ENCODE measurements at places on chromosomes 12 and 14.

DNA sequence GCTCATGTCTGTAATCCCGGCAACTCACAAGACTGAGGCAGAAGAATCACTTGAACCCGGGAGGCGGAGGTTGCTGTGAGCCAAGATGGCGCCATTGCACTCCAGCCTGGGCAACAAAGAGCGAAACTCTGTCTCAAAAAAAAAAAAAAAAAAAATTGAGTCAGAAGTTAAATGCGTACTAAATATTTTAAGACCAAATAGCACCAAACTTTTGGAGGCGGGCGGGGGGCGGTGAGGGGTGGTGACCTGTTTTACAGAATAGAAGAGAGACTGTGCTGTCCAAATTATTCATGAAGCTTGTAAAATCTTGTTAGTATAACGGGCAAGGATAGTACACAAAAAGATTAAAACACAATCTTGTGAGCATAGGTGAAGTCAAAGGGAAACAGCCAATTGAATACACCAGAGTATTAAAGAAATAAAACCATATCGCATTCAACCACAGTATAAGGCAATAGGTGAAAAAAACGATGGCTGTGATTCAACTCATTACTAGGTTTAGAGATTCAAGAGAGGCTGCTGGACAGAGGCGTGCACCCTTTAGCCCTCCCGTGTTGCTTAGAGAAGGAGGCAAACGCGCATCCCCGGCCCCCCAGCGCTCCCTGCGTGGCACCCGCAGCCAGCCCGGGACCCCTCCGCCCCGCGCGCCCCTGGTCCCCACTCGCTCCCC, 571 bp downstream of the ZNF891 start:
- no peak for DNase-seq

GRCh38 chr12:85363382-85364190, 83.6 kb downstream of the ALX1 start:
- no peak for DNase-seq

DNA sequence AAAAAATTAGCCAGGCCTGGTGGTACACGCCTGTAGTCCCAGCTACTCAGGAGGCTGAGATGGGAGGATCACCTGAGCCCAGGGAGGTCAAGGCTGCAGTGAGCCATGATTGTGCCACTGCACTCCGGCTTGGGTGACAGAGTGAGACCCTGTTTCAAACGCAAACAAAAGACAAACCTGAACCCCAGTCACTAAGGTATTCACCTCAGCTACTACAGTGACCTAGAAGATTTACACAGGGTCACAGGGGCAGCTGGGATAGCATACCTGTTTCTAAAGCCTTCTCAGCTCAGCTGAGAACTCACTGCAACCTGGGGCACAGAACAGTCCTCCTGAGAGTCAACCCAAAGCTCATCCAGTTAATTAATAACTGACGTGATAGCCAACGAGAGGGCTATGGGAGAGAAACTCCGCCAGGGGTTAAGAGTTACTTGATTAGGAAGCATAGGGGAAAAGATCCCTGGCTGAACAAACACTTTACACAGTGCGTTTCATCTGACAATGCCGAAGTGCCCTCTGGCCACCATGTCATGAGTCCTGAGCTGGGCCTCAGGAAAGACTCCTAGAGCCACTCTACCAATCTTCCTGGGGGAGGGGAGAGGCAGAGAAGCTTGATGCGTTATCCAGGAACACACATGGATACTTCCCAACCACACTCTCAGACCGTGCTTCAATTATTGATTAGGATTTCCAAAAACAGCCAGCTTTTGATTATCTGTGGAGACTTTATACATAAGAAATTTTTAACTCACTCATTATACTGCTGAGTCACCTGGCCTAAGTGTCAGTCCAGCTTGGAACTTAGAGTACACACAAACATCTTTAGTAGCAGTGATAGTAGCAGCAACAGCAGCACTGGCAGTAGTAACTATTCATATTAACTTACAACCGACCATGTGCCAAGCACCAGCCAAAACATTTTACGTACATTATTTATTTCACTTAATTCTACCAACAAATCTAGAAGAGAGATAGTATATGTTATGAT, 48.2 kb downstream of the FOXN3 start:
- DNase-seq, result no peak

GRCh38 chr12:42761086-42761485, 171.5 kb upstream of the PRICKLE1 start:
- no peak for DNase-seq

- DNase-seq, result no peak
Measured at GRCh38 chr14:96239711-96240141, 16.3 kb upstream of the BDKRB1 start.

DNA sequence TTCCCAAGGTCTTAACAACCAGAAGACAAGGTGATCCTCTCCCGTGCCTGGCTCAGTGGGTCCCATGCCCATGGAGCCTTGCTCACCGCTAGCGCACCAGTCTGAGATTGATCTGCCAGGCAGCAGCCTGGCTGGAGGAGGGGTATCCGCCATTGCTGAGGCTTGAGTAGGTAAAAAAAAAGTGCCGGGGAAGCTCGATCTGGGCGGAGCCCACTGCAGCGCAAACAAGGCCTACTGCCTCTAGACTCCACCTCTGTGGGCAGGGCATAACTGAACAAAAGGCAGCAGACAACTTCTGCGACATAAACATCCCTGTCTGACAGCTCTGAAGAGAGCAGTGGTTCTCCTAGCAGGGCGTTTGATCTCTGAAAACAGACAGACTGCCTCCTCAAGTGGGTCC, 104.0 kb downstream of the C14orf39 start:
- no peak for DNase-seq

DNA sequence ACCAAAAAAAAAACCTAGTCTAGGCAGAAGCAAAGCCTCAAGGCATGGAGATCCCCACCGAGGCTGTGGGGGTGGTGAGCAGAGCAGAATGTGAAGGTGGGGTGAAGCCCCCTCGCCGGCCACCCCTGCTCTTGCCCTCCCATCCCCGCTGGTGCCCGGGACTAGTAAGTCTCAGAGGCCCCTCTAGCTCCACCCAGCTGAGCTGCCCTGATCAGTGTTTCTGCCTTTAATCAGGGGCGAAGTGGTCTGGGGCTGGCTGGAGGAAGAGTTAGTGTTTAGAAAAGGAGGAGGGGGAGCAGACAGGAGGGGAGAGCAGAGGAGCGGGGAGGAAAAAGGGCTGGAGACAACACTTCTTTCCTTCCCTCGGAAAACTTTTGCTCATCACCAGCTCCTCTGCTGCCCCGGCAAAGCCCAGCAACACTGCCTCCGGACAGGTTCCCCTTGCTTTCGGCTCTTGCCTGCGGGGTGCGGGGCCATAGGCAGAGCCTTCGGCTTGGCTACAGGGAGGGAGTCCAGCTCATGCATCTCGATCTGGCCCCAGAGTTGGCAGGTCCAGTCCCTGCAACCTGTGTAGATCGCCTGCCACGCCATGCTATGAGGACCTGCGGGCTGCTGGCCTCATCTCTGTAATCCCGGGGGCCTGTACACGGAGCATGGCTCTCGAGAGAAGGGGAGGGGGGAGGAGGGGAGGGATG, 3.4 kb upstream of the DLK1 start:
- DNase-seq, result no peak

DNA sequence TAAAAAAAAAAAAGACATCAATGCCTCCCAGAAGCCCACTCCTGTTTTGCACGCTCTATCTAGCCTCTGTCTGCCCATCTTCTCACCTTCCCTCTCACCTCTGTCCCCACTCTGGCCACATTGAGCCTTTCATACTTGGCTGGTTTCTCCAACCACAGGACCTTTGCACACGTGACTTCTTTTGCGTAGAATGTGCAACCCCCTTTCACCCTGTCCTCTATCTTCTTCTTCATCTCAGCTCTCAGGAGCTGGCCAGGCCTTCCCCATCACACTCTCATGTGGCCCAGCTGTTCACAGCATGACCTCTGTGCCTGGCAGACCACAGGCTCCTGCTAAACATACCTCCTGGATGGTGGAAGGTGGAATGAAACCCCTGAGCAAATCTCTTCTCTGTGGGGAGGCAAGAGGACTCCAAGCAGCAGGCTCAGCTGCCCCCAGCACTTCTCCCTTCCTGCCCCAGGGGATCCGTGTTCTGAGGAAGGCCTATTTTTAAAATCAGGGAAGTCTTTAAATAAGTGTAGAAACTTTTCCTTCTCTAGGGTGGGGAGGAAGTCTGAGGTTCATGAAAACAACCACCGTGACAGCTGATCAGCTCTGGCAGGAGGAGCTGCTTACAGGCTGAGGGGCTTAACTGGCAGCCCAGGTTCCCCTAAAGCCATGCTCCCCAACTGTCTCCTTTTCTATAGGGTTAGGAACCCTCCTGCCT, 11.6 kb downstream of the HVCN1 start:
- no peak for DNase-seq

GRCh38 chr14:55942076-55942654, 176.0 kb upstream of the PELI2 start:
- no peak for DNase-seq

All from hindlimb muscle (tissue), 1 donor.